NCI-H2081 treated with DMSO at 0.1 percent for 48 hours (cell line): ENCODE measurements at places on chromosomes 2 and 18.

GRCh38 chr2:88696611-88697010, 5.1 kb downstream of the RPIA start:
- no peak for DNase-seq

GRCh38 chr2:24707143-24707542, 86.0 kb downstream of the PTRHD1 start:
- no peak for DNase-seq

GRCh38 chr2:61948661-61949457, 43.4 kb downstream of the COMMD1 start:
- no peak for DNase-seq

DNA sequence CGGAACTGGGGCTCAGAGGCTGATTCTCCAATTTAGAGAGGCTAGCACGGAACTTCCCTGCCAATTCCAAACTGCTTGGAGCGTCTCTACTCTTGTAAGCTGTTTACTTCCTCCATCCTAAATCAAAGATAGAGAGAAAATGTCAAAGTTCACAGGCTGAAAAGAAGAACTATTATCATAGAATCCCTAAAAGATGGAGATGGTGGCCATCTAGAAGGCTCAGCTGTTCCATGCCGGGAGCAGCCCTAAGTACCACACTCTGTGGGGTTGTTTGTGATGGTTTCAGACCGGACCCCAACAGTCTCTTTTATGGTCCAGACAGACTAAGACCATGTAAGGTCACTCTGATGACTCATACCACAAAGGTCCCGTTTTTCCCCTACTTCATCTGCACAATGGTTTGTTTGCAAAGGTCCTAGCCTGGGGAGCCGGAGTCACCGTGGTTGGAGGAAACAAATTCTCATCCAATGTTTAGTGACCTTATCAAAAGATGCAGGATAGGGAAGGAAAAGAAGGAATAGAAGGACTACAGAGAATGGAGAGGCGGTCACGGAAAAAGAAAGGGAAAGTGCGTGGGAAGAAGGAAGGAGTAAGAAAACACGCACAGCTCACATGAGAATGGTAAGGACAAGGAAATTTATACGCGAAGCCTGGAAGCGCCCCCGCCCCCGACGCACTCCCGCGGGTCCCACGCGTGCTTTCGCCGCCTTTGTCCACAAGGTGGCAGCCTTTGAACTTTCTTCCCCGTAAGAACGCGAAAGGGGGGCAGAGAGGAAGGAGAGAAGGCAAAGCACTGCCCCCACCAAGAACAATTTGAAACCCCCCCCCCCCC, 453 bp upstream of the ANTXR1 start:
- DNase-seq = no peak

DNA sequence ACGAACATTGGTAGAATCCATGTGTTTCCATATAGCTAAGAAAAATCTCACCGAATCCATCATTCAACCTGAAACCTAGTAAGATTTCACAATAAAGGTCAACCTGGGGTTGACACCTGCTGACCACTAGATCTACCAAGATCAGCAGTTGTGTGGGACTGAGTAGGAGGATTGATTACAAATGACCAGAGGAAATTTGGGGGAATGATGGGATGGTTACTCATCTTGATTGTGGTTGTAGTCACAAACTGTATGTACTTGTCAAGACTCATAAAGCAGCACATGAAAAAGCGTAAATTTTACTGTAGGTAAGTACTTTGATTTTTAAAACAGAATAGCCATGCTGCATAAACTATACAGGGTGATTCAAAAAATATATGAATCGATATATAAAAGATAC, 14.7 kb downstream of the DAPL1 start:
- no peak for DNase-seq

GRCh38 chr2:191756761-191757160, 78.8 kb downstream of the NABP1 start:
- no peak for DNase-seq

DNA sequence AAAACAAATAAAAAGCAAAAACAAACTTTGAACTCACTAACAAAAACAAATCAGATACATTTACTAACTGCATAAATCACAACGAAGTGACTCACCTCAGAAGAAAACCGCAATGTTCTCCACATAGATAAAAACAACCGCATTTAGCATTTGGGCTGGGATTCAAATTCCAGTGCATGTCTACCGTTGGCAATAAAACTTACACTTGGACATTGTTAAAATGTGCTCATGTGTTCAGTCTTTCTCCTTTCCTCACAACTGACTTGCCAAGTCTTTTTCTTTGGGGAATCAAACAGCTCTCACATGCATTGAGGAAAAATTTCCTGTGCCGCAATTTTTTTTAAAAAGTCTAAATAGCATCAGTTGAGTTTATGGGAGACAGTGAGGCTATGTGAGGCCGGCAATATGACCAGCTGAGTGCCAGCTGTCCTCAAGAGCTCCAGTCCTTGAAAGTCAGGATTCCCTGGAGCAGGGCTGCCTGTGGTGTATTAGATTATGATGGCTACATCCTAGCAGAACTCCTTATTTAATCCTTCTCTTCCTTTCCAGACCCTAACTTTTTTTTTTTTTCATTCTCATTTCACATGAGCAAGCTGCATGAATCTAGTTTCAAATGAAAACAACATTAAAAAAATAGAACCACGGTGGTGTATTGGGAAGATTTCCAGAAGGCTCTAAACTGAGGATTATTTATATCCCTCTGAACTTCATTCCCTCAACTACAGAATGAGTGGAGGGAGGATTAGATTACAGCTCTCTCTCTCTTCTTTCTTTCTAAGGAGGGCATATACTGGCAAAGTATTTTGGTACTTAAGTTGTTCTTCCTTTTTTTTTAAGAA, 70.2 kb upstream of the MEIS1 start:
- DNase-seq = no peak

GRCh38 chr18:8627540-8627939, 18.3 kb downstream of the RAB12 start:
- no peak for DNase-seq

DNA sequence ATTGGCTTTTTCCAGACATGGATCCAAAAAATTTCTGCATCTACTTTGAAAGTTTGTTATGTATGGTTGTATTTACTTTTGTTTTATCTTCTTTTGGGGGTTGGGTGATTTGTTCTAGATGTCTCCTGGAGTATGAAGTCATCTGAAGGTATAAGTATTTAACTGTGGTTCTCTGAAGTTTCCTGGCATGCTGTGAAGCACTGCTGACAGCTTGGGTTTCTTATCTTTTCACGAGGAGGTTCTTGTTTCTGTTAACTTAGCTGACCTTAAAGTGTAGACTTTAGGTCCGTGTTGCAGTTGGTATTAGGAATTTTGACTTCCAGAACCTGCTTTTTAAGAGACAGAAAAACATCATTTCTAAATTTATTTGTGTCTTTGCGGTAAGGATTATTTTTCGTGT, 15.9 kb downstream of the GLS start:
- no peak for DNase-seq

DNA sequence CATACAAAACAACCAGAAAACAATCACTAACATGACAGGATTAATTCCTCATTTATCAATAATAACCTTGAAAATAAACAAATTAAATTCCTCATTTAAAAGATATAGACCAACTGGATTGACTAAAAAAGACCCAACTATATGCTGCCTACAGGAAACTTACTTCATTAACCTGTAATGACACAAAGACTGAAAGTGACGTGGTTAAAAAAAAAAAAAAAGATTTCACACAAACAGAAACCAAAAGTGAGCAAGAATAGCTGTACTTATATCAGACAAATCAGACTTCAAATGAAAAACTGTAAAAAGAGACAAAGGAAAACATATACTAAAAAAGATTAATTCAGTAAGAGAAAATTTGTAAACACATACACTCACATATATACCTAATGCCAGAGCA, 201.2 kb downstream of the CCDC178 start:
- DNase-seq = no peak

DNA sequence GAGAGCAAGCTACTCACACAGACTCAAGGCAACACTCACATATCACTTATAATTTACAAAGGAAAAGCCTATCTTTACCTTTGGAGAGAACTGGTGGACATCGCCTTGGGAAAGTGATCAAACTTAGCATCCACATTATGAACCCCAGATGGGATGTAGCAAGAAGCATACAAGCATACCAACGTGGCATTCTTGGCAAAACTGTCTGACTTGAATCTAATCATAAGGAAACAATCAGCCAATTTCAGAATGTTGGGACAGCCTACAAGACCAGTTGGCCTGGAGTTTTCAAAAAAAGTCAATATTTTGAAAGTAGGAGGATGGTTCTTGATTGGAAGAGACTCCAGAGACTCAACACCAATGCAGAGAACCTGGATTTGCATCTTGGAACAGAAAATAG, 79.1 kb upstream of the PMAIP1 start:
- no peak for DNase-seq

- DNase-seq = no peak
These were observed 73.9 kb upstream of the SLC14A2 start for GRCh38 chr18:45541421-45541820.

- no peak for DNase-seq
These were observed 5.5 kb downstream of the ATP6V1B1 start for GRCh38 chr2:70941186-70941585.

DNA sequence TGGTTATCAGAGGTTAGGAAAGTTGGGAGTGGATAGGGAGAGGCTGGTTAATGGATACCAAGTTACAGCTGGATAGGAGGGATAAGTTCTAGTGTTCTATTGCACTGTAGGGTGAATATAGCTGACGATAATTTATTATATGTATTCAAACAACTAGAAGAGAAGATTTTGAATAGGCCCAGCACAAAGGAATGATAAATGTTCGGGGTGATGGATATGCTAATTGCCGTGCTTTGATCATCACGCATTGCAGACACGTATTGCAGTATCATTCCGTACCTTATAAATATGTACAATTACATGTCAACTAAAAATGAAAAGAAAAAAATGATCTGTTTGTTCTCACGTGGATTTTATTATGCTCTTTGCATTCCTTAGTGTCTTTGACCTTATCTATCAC, 369.2 kb upstream of the PKDCC start:
- DNase-seq = no peak

DNA sequence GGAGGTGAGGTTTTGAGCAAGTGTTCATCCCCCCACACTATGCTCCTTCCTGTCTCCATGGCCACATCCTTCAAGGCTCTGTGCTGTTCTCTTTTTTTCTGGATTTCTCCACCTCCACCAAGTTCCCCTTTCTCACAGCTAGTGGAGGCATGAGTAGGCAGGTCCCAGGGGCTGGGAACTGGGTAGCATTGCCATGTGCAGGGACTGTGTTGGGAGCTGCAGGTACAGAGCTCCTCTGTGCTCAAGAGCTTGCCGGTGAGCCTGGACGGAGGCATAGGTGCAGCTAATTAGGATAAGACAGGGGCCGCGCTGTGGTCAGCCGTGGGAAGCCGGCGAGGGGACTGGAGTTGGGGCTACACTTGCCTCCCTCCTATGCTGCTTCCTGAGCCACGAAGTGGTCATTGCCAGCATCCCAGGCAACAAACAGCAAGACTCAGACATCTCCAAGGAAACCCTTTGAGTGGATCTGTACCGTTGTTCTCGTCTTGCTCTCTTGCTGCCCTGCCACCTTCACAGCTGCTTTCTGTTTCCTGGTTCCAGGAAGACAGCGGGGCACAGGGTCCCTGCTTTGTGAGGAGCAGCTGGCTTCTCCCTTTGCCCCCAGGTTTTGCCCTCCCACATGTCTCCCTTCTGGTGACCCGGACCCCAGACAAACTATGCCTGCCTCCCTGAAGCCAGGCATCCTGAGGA, 36.9 kb downstream of the ATOH8 start:
- DNase-seq = no peak

DNA sequence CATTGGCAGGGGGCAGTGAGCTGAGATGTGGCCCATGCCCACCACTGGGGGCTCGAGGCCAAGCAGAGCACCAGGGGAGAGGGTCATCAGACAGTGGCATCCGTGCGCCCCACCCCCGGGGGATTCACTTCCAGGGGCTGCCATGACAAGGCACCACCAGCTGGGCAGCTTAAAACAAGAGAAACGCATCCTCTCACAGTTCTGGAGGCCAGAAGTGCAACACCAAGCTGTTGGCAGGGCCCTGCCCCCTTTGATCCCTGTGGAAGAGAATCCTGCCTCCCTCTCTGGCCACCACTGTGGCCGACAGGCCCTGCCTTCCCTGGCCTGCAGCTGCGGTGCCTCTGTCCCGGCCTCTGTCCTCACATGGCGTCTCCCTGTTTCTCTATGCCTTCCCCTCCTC, 187.7 kb upstream of the ID2 start:
- no peak for DNase-seq

GRCh38 chr2:197148401-197148800, 162.2 kb downstream of the ANKRD44 start:
- no peak for DNase-seq

GRCh38 chr18:52376104-52376503, 36.1 kb downstream of the DCC start:
- no peak for DNase-seq

GRCh38 chr2:240371129-240372000, 64.1 kb upstream of the GPC1 start:
- no peak for DNase-seq

DNA sequence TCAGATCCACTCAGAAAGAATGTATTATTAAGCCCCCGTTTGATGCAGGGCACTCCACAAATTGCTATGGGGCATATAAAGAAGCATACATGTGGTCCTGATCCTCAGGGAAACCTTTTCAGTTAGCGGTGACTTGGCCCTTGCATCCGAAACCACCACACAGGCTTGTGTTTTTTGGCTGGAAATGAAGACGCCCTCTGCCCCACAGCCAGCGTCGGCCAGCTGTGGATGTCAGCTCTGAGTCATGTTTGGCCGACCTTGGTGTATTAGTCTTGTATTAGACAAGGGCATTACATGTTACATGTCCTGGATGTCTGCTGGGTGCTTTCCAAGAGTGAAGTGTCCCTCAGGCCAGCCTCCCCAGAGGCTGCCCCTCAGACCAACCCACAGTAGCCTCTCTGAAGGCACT, 107.6 kb upstream of the MAP3K20 start:
- DNase-seq = no peak

- no peak for DNase-seq
These were observed 199.9 kb downstream of the TGIF1 start for GRCh38 chr18:3649633-3650426.

GRCh38 chr2:202060218-202060617, 12.8 kb upstream of the KIAA2012 start:
- DNase-seq = no peak

- no peak for DNase-seq
These were observed 140.4 kb downstream of the FAM161A start for GRCh38 chr2:61713457-61713856.

GRCh38 chr2:208389940-208390339, 16.7 kb upstream of the PTH2R start:
- DNase-seq = no peak

GRCh38 chr2:38702413-38702812, 36.5 kb downstream of the GALM start:
- DNase-seq = no peak

GRCh38 chr2:173104156-173104555, 28.5 kb downstream of the MAP3K20 start:
- no peak for DNase-seq

DNA sequence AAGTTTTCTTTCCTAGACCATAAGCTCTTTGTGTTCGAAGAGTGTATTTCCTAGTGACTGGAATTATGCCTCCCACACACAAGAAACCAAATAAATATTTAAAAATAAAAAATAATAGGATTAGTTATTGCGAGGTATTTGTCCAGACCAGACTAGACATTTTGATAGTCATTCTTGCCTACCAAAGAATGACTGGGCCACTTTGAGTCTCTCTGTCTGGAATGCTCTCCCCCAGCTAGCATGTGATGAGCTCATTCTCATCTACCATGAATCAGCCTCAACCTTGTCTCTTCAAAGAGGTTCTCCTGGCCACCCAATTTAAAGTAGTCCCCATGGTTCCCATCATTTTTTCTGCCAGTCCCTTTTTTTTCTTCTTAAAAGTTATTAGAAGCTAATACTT, 13.9 kb upstream of the DSC1 start:
- no peak for DNase-seq

- DNase-seq = peak; percentile 27
These were observed 57.9 kb downstream of the ARHGEF33 start for GRCh38 chr2:38947241-38948239.
